Hepatocyte (in vitro differentiated cells): ENCODE measurements at places on chromosomes 5 and 9. TPM values are rescaled to one million over a fixed set of nuclear protein-coding genes. Genes with fewer than 3 reads are reported as not detected.

DNA sequence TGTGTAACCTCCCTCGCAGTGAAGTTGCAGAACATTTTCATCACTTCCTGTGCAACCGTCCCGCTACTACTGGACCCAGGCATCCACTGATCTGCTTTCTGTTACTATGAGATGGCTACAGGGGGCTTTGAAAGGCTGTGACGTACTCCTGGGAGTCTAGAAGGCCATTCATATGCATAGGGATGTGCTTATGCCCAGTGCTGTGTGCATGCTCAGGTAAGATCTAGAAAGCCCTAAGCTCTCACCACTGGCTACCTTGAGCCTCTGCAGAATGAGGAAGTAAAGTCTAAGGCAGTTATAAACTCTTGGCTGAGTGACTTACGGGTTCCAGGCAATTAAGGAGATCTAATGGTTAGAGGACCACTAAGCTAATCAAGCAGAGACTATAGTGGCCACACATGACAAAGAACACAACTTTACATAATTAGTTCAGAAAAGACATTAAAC, 11.8 kb downstream of the HNRNPAB start:
- no peak for DNase-seq

DNA sequence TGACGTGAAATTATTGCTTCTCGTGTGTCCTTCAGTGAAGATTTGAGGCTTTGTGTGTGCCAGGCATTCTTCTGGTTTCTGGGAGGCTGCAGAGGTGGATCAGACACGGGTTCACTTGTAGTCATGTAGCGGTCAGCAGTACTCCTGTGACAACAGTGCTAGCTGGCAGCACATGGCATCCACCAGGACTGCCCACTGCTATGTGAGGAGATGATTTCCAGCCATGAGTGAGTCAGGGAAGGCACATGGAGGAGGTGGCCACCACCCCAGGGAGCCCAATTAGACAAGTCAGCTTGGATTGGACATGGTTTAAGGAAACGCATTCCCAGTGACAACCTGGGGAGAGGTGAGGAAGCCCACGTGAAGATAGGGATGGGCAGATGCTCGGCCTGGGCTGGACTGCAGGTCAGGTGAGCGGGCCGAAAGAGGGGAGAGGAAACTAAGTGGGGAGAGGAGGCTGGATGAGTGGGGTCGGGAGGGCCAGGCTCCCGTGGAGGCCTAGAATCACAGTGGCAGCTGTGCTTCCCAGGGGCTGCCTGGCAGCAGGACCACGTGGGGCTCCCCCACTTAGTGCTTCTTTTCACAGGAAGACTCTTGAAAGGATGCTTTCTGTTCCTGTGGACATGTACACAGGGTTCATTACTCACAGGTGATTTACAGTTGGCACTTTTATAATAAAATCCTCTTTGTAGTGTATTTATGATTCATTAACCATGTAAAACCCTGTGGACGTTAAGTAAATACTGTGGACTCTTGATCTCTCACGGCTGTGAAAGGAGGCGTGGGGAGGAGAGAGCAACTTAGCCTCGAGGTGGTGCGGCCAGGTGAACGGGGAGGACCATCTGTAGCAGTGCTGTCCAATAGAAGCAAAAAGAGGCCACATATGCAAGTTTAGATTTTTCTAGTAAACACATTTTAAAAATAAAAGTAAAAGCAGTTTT, 80.0 kb upstream of the OTULINL start:
- no peak for DNase-seq

The MUSK gene
- 0.47 and 1.2 TPM in 2 replicates for total RNA-seq

GRCh38 chr5:178271726-178272479, 39.3 kb upstream of the PHYKPL start:
- DNase-seq, result no peak

The PTPRD gene
- total RNA-seq, result 65.2 and 77.6 TPM in 2 replicates

The F12 gene
- total RNA-seq, result 16.5 and 18.2 TPM in 2 replicates

GRCh38 chr5:145619806-145620310, 215.3 kb downstream of the PRELID2 start:
- DNase-seq, result no peak

DNA sequence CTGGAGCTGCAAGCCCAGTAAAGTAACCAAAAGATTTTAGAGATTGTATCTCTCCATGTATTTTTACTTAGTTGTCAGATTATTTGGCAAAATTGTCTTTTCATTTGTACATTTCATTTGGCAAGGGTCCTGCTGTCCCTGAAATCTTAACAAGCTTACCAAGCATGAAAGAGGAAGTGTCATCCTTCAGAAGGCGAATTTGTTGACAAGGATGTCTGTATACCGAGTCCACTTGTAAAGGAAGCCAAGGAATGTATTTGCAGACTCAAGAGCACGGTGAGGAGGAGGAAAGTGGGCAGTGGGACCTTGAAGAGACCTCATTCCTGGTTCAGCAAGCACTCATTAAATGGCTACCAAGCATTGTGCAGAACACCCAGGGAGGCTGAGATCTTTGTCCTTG, 7.5 kb upstream of the OTULINL start:
- no peak for DNase-seq

The SLC46A2 gene
- not detected in 2 replicates for total RNA-seq

The HRCT1 gene
- 0.24 and 0.90 TPM in 2 replicates for total RNA-seq

GRCh38 chr5:154485850-154486426, 7.9 kb upstream of the HAND1 start:
- no peak for DNase-seq

The CER1 gene
- 0.53 TPM in 1 of 2 replicates, not detected in the other for total RNA-seq

DNA sequence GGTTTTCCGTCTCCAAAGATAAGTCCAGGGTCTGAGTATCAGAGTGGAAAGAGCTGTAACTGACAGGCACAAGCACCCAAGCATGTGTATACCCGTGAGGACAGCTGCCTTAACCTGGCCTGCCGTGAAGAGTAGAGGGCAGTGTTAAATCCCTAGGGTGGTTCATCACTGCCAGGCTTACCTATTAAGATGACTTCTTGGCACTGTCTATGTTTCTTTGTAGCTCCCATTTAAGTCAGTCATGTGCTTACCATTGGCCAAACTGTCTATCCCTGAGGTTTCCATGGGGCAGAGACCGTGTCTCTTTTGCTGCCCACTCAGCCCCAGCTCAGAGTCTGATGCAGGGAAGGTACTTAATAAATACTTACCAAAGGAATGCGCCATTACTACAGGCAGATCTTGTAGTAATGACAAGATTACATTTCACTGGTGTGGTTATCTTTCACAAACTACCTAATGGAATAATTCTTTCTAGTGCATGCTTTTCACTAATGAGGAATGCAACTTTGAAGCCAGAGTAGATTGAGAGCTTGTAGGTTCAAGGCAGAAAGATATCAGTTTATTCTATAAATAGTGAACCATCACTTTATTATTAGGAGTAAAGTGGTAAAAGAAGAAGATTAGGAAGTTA, 64.2 kb downstream of the SNX24 start:
- no peak for DNase-seq

DNA sequence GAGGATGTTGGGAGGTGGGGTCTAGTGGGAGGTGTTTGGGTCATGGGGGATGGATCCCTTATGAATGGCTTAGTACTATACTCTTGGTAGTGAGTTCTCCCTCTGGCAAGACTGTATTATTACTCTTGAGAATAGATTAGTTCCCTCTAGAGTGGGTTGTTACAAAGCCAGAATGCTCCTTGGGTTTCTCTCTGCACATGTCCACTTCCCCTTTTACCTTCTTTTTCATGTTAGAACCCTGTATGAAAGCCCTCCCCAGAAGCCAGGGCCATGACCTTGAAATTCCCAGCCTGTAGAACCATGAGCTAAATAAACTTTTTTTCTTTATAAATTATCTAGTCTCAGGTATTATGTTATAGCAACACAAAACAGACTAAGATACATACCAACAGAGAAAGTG, 31.1 kb downstream of the SLC24A2 start:
- no peak for DNase-seq

- DNase-seq, result no peak
Observed at GRCh38 chr5:116730706-116731105, 156.1 kb upstream of the SEMA6A start.

- peak; percentile 44 for DNase-seq
Observed at GRCh38 chr9:93210324-93210973, 26.5 kb downstream of the WNK2 start.

DNA sequence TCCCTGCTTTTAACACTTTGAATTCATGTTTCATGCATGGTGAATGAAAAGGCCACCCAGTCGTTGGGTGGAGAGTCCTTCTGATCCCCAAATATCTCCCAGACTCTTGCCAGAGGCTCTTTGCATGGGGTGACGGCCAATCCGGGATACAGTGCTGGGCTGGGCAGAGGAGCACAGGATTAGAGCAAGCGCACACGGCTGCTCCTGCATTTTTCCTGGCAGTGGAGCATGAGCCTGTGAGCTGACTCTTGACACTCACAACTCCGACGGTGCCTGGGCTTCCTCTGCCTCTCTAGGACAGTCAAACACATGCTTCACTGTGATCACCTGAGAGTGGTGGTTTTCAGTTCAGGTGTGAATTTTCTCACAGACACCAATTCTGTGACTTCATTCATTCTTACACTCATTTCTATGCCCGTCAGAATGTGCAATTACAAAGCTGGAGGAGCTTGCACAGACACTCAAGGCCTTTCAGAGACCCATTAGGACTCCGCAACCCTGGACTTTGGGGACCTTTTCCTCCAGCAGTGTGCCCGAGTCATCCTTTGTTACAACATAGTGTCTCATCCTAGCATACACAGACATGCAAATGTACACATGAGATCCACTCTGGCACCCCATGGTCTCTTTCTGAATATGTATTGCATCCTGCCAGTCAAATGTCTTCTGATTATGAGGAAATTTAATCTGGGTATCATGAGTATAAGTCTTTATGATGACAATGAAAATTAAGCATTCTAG, 206.6 kb downstream of the ICE1 start:
- DNase-seq, result no peak

- DNase-seq, result no peak
Observed at GRCh38 chr9:88998911-88999310, 7.6 kb downstream of the S1PR3 start.

- DNase-seq, result no peak
Observed at GRCh38 chr9:128619779-128620178, 36.9 kb downstream of the DYNC2I2 start.

The PDE4D gene
- total RNA-seq, result 42.2 and 45.2 TPM in 2 replicates

DNA sequence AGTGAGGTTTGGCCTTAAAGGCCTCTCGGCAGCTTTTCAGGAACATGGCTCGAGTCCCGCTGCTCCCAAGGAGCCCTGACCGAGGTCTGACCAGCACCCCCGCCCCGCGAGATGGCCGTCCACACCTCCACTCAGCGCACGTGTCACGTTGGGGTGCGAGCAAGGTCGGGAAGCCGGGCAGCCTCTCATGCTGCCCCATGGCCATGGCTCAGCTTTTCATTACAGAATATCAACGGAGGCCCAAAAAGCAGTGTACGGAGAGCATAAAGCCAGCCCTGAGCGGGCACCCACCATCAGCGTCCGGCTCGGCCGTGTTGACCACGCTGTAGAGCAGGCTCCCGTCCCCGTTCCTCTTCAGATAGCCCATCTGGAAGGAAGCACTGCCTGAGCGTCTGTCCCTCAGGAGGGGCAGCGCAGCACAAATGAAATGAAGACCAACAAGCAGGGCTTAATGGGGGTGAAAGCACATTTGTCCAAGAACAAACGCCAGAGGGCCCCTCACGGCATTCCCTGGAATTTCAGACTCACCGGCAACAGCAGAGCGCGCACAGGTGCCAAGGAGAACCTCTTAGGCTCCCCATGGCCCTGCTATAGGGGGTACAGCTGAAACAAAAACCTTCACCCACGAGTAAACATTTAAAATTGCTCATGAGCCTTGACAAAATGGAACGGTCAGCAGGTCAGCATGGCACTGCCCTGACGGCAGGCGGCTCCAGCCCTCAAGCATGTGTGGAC, 11.6 kb downstream of the BRD9 start:
- DNase-seq, result no peak

The IL5 gene
- total RNA-seq, result not detected in 2 replicates

DNA sequence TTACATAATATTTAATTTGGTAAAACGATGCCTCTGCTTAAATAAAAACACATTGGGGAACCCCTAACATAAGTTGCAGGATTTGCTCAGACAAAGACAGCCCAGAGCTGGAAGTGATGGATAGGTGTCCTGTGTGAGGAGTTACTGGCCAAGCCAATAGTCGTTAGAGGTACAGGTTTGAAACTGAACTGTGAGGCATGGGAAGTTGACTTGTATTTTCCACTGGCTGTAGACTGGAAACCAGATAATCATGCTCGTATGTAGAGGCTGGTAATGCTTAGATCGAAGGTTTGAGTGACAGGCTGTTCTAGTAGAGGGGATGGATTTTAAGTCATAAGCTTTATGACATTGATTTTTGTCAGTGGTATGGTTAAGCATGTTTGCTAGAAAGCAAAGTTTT, 24.8 kb downstream of the TEK start:
- no peak for DNase-seq

DNA sequence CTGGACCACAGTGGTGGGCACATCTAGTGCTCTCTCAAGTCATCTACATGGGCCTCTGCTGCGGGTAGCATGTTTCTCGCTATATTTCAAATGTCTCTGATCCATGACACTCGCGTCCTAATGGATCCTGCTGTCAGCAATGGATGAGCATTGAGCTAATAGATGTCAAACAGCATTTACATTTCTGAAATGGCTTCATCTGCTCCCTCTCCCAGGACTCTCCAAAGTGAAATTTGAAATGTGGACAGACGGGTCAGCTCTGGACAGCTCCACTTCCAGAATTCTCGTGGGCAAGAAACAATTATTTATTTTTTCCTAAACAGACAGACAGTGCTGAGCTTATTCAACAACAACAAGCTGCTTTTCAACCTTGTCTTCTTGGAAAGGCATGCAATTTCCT, 58.1 kb downstream of the FSTL4 start:
- no peak for DNase-seq

DNA sequence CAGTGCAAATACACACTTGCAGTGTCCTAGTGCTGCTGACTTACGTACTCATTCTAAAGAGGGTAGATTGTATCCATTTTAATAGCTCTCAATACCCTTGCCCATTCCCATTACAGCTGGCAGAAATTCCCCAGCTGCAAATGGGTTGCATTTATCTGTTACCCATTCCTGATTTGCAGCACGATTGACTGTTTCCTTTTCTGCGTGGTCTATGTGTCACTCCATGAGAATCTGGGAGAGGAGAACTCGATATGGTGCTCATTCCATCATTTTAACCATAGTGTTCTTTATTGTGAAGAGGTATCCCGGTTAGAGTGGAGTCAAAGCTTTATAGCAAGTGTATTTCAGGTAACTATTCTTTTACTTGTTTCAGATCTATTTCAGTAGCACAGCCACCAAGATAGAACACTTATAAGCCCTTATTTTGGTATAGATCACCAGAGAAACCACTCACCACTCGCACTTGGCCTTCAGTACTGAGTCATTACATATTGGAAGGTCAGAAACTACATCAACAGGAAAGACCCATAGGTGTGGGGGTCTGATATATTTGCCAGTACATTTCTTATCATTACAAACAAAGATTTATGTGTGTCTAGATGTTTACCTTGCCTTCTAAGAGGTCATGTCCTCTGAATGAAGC, 139.5 kb downstream of the MUSK start:
- DNase-seq, result no peak

The MOB3B gene
- total RNA-seq, result 13.3 and 14.1 TPM in 2 replicates

- no peak for DNase-seq
Observed at GRCh38 chr9:134832471-134832870, 48.1 kb upstream of the FCN2 start.

GRCh38 chr5:43309637-43310036, 3.6 kb downstream of the HMGCS1 start:
- DNase-seq, result no peak
